ENCODE measurements at places on chromosomes 2 and 18.

GRCh38 chr18:58349650-58350049 is 279.2 kb downstream of the ALPK2 start:
- no peaks in the 10 kb centered on the region for H3K27me3 ChIP-seq
- H3K36me3 ChIP-seq = no peaks in the 10 kb centered on the region
- H3K27ac ChIP-seq = no peak overlapping the region
- no peaks in the 10 kb centered on the region for H3K4me1 ChIP-seq

GRCh38 chr2:68156419-68156818 is 1.3 kb upstream of the PNO1 start:
- peaks cover 50% of the 10 kb centered on the region for H3K4me1 ChIP-seq
- H3K27me3 ChIP-seq = no peaks in the 10 kb centered on the region
- no peak for DNase-seq
- H3K36me3 ChIP-seq = peaks cover 29% of the 10 kb centered on the region
- peak overlapping the region; percentile 100 for H3K27ac ChIP-seq
- peak overlapping the region; percentile 96 for H3K4me3 ChIP-seq

DNA sequence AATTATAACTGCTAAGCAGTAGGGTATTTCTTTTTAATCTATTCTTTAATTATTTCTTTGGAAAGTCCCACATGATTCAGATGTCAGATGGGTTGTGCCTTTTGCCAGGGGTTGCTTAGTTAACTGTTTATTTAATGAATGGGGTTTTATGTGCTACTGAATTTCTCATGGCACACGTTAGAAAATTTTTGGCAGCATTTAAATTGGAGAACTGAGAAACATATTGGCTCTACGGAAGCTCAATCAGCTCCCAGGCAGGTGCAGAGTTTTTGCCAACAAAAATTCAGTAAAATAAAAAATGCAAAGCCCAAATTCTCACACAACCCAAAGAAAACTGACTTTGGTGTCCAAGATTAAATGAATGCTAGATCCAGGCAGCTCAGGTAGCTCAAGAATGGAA is 467.2 kb downstream of the NRXN1 start:
- H3K27me3 ChIP-seq = no peaks in the 10 kb centered on the region

GRCh38 chr2:178450524-178450773 is 526 bp downstream of the PRKRA start:
- no peaks in the 10 kb centered on the region for H3K27me3 ChIP-seq
- H3K36me3 ChIP-seq = peaks cover 21% of the 10 kb centered on the region
- H3K27ac ChIP-seq = peak overlapping the region; percentile 94
- peaks cover 27% of the 10 kb centered on the region for H3K4me1 ChIP-seq
- DNase-seq = no peak

DNA sequence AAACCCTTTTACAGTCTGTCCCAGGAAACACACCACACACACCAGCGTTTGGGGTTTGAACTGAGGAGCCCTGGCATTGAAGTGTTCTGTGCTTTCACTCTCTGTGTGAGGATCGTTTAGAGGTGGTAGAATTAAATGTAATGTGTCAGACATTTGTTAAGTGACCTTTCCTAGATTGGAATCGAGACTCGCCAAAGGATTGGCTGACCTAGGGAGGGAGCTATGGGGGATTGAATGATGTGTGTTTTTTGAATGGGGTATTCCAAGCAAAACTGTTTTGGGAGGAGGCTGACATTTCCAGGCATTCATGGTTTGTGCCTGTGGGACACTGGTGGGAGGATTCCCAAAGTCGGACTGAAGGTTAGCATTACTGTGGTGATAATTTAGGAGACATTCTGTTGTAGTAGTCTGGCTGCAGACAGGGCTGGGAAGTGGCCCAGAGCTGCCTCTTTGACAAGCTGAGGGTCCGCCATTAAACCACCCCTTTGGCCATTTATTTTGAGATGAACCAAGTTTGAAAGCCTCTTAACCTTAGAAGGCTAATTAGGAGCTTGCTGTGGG is 1.7 kb downstream of the MYO1B start:
- peak overlapping the region; percentile 66 for H3K4me3 ChIP-seq
- peaks cover 14% of the 10 kb centered on the region for H3K27me3 ChIP-seq
- peaks cover 27% of the 10 kb centered on the region for H3K4me1 ChIP-seq
- H3K27ac ChIP-seq = no peak overlapping the region

Measured in activated naive CD8-positive, alpha-beta T cell treated with anti-CD3 and anti-CD28 coated beads for 36 hours (primary cell).